Thyroid gland (tissue), 4 donors: ENCODE measurements at places on chromosomes 2 and 18. TPM values are rescaled to one million over a fixed set of nuclear protein-coding genes. Genes with fewer than 3 reads are reported as not detected.

DNA sequence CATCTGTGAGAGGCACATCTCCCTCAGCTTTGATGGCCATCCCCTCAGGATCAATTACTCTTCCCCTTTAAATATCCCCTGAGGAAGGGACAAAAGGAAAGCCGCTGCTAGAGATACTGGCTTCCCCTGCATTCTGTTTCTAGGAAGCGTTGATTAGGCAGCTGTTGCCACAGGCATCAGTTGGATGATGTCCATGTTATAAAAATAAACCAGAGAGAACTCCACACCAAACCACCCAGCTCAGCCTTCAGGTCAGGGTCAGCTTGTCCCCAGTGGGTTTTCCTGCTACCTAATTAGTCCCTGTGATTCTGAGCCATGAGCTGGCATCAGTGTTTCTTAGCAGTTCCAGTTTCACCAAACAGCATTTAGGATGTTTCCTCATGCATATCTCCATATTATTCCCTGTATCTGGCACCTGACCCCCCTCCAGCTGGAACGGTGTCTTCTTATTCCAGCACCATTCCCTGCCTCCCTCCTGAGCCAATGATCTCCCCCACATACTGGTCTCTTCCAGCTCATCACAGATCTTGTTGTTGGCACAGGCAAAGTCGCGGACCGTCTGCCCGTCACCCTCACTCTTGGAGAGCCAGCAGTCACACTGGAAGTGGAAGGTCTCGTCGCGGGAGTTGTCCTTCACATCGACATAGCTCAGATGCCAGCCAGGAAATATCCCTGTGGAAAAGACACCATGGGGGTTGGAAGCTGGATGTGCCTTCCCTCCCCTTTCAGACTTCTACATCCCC lies 168.4 kb downstream of the LOXHD1 start:
- no peak for DNase-seq

MAPRE2 gene
- 22.6 TPM for total RNA-seq

FOXD4L1 gene
- total RNA-seq, result not detected

- no peak for DNase-seq
Measured at GRCh38 chr18:28071199-28071598, 105.7 kb downstream of the CDH2 start.

GREB1L gene
- total RNA-seq, result 34.8 TPM
